Central memory CD4-positive, alpha-beta T cell (primary cell): ENCODE measurements at places on chromosomes 13 and 19.

DNA sequence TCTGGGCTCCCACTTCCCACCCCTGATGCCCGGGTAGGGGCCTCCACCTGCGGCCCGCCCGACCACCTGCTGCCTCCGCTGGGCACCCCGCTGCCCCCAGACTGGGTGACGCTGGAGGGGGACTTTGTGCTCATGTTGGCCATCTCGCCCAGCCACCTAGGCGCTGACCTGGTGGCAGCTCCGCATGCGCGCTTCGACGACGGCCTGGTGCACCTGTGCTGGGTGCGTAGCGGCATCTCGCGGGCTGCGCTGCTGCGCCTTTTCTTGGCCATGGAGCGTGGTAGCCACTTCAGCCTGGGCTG, 7.9 kb downstream of the DBP start:
- no peak for DNase-seq

DNA sequence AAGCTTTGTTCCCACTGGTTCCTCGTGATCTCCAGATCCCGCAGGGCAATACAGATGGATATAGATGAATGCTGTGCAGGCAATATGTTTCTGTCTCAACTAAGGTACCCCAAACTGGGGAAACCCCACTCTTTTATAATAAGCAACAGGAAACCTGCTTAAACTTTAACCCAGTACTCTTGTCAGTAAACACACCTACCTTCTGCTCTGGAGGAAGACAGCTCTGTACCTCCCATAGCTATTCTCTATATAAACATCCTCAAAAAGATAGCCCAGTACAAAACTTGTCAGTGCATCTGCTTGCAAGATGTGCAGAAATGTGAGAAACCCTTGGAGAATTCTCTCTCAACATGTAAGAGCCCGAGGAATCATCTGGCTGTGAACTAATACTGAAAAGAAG, 583.6 kb downstream of the OLFM4 start:
- no peak for DNase-seq

GRCh38 chr19:11194656-11195558, 2.4 kb downstream of the KANK2 start:
- DNase-seq, result no peak

DNA sequence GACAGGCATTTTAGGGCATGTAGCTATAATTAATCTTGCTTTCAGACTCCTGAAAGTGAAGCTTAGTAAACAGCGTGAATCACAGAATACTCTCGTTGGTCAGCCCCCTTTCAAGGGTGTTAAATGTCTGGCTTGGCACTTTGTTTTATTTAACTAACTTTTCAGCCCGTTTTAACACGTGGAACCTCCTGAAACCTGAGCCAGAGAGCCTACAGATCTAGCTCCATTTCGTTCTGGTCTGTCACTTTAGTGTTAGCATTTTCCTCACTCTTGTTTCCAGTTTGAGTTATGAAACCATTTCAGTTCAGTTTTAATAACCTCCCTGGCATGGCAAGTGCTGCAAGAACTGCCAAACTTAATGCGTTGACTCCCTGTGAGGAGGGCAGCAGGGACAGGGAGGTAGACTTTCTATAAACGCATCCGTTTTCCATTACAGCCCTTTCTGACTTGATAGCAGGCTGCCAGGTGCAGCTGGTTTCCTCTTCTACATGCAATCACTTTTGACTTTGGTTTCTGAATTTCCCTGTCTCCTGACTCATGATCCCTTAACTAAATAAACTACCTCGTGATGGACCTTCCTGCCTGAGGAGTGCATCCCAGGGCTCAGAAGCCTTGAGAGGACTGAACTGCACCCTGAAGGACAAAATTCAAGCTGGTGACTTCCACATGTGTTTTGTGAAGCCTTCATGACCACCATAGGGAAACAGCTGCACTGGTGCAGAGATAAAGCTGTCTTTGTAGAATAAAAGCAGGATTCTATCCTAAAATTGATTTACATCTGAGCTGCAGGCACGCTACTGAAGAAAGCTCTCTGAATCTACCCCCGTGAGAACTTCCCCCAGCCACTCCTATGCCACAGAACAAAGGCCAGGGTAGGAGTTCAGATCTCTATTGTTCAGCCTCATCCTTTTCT, 192.6 kb downstream of the DLEU7 start:
- no peak for DNase-seq

GRCh38 chr19:19533841-19534240, 4.2 kb upstream of the CILP2 start:
- no peak for DNase-seq

GRCh38 chr19:51022526-51022925, 3.0 kb upstream of the KLK10 start:
- DNase-seq, result no peak

GRCh38 chr19:42191855-42192254, 25.6 kb downstream of the DEDD2 start:
- DNase-seq, result no peak

DNA sequence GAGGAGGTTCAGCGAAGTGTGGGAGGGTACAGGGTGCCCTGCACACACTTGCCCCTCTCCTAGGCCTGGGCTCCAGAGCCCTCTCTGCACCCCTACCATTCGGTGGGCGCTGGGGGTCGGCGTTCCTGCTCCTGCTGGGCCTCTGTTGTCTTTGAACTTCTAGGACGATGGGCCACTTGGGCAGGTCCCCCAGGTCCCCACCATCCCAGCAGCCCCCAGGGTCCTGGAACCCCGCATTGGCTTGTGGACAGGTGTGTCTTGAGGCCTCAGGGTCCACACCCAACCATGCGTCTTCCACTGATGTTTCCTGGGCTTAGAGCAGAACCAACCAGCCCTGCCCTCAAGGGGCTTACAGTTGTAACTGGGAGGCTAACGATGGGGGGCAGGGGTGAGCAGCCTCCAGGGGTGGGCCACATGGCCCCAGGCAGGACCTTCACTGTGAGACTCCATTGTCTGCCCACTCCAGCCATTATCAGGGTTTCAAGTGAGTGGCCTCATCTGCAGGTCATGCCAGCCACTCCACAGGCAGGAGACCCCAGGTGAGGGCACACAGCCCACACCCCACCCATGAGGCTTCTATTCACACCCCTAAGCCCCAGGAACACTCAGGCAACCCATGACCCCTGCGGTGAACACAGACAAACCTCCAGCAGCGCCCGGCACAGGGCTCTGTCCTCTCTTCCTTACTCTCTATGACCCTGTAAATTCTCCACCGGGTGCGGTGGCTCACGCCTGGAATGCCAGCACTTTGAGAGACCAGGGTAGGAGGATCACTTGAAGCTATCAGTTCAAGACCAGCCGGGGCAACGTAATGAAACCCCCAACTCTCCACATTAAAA, 2.0 kb upstream of the KLF16 start:
- DNase-seq, result no peak

- no peak for DNase-seq
These were observed 3.3 kb downstream of the LMO7 start for GRCh38 chr13:75639454-75639853.

DNA sequence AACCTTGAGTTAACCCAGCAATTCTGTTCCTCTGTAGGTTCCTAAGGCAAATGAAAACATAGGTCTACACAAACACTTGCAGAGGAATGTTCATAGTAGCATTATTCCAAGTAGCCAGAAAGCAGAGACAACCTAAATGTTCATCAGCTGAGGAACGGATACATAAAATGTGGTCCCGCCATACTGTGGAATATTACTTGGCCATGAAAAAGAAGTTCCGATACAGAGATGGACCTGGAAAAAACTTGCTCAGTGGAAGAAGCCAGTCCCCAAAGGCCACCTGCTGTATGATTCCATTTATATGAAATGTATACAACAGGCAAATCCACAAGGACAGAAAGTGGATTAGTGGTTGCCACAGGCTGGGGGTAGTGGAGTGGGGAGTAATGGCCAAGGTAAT, 53.0 kb downstream of the ARHGEF18 start:
- no peak for DNase-seq

DNA sequence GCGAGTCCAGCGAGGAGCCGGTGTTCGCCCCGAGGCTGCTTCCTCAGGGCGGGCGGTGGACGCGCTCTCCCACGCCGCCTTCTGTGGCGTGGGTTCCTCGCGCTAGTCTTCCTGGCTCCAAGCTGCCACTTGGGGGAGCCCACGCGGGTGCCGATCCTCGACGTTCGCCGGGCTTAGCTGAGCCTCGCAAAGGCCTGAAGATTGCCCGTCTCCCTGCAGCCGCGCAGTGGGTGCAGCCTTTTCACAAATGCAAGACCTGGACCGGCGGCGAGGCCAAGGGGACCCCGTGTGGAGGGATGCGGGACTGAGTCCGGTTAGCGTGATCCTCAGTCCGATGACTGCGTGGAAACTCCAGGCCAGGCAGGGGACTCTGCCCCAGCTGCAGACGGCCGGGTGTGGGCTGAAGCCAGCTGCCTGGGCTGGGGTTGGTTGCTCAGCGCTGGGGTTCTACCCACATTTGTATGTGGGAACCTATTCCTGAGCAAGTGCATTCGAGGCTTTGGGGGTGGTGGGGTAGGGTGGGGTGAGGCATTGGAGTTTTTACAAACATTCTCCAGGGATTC, 16.6 kb upstream of the LRP3 start:
- DNase-seq, result peak; percentile 79

DNA sequence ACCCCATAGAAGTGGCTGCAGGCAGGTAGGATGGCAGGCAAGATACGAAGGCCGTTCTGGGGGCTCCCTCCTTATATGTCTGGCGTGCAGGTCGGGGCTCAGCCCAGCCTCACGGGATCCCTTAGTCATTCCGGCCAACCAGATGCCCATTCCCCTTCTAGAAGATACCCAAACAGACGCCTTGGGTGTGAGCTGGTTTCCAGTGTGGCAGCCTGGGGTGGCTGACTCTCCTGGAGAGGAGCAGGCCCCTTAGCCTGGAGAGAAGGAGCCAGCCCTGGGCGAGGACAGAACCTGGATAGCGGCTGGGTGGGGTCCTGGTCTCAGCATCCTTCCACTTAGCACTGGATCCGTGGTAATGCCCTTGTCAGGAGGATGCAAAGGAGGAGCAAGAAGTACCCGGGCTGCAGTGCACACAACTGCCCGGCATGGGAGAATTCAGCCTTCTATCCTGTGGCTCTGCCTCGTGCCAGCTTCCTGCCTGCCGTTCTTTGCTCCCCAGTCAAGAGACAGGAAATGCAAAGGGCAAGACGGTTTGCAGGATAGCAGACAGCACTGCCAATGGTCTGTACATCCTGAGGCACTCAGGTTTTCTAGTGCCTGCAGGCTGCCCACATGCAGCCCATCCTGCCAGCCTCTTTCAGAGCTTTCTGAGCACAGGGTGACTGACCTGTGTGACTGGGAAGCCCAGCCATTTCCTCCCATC, 56.7 kb upstream of the WASF3 start:
- no peak for DNase-seq

- no peak for DNase-seq
These were observed 367.9 kb downstream of the SLC7A1 start for GRCh38 chr13:29227576-29227975.

- no peak for DNase-seq
These were observed 1.8 kb upstream of the LILRB4 start for GRCh38 chr19:54660964-54661363.

GRCh38 chr19:33796164-33796875, at the start of gene KCTD15:
Gene KCTD15, plus strand, starts transcription at chr19:33796870. Its CDS starts 3,585 bp downstream, at chr19:33800455.
- no peak for DNase-seq

GRCh38 chr13:66657165-66657881, 572.8 kb downstream of the PCDH9 start:
- DNase-seq, result no peak
